Astrocyte of the spinal cord (primary cell): ENCODE measurements at places on chromosomes 7 and 10.

- DNase-seq, result no peak
These were observed 9.8 kb upstream of the CYP2C18 start for GRCh38 chr10:94673614-94674321.

DNA sequence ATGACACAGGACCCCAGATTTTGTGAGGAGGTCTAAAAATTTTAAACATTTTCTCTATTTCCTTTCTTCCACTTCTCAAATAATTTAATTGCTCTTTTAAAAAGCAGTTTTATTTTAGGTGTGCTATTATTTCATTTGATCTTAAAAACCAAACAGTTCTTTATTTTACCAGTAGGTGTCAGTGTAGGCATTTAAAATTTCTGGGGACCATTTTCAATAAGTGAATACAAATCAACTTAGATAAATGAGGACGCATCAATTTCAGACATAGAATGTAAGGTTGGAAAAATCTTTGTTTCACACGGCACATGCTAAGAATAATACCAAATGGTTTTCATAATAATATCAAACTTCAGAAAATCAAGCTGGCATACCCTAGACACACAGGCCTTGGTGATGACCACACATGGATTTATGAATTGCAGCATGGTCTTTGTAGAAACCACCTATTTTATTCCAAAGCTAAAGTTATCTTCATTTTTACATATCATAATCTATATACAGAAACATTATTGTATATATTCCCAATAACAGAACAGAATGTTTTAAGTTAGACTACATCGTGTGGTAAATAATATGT is 127.6 kb upstream of the SLC26A5 start:
- peak; percentile 60 for DNase-seq

GRCh38 chr7:135385209-135385608 is 124.7 kb downstream of the CNOT4 start:
- DNase-seq, result peak; percentile 49

GRCh38 chr7:98352621-98353020 is 48.3 kb downstream of the BAIAP2L1 start:
- peak; percentile 84 for DNase-seq

DNA sequence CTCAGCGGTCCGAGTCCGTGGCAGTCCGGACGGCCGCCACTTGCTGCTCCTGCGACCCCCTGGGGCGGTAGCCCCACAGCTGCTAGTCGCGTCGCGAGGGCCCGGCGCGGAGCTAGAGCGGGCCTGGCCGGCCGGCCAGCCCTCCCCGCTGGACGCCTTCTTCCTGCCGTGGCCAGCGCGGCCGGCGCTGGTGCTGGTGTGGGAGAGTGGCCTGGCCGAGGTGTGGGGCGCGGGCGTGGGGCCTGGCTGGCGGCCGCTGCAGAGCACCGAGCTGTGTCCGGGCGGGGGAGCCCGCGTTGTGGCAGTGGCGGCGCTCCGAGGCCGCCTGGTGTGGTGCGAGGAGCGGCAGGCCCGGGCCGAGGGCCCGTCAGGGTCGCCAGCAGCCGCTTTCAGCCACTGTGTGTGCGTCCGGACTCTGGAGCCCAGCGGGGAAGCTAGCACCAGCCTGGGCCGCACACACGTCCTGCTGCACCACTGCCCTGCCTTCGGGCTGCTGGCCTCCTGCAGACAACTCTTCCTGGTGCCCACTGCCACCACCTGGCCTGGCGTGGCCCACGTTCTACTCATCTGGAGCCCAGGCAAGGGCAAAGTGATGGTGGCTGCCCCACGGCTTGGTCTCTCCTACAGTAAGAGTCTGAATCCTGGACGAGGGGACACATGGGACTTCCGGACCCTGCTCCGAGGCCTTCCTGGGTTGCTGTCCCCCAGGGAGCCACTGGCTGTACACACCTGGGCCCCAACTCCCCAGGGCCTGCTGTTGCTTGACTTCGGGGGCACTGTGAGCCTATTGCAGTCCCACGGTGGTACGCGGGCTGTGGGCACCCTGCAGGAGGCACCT is 631 bp downstream of the HPS6 start:
- no peak for DNase-seq

- no peak for DNase-seq
These were observed 49.0 kb downstream of the PIK3AP1 start for GRCh38 chr10:96671211-96671890.
